ENCODE measurements at places on chromosomes 3 and 15. TPM values are rescaled to one million over a fixed set of nuclear protein-coding genes. Genes with fewer than 3 reads are reported as not detected.

The SV2B gene
- total RNA-seq: 2.4 TPM

The ADAMTSL3 gene
- total RNA-seq: 1.7 TPM

The EPHA6 gene
- 0.98 TPM for total RNA-seq

The SLC22A13 gene
- total RNA-seq: not detected

The LRTM1 gene
- total RNA-seq: not detected

The PLA1A gene
- 3.3 TPM for total RNA-seq

The ZBED2 gene
- not detected for total RNA-seq

The POPDC2 gene
- 2.3 TPM for total RNA-seq

The MNS1 gene
- 1.8 TPM for total RNA-seq

The ELP6 gene
- 17.8 TPM for total RNA-seq

The GRAMD2A gene
- not detected for total RNA-seq

The KLF15 gene
- 93.6 TPM for total RNA-seq

The EXD1 gene
- total RNA-seq: not detected

The STRIT1 gene
- total RNA-seq: not detected

The MAP4 gene
- total RNA-seq: 117 TPM

The AHSG gene
- not detected for total RNA-seq

The RYR3 gene
- 1.9 TPM for total RNA-seq

The CHL1 gene
- total RNA-seq: 173 TPM

The SLC15A2 gene
- total RNA-seq: 3.7 TPM

The DAPK2 gene
- 70.0 TPM for total RNA-seq

The VEPH1 gene
- 11.9 TPM for total RNA-seq

The CD200R1 gene
- total RNA-seq: 6.8 TPM

The UBR1 gene
- total RNA-seq: 57.4 TPM

The PLA2G4D gene
- not detected for total RNA-seq

The PAQR5 gene
- total RNA-seq: 2.6 TPM

The MASP1 gene
- 1.5 TPM for total RNA-seq

The C3orf85 gene
- total RNA-seq: not detected

The GPR171 gene
- total RNA-seq: 6.5 TPM

The TRAT1 gene
- total RNA-seq: 0.66 TPM

The XXYLT1 gene
- 11.1 TPM for total RNA-seq

The GUCA1C gene
- not detected for total RNA-seq

The C2CD4B gene
- 1.1 TPM for total RNA-seq

The INSYN1 gene
- 4.7 TPM for total RNA-seq

The WNT5A gene
- 0.51 TPM for total RNA-seq

The IL20RB gene
- 3.5 TPM for total RNA-seq

The RPS27L gene
- total RNA-seq: 90.8 TPM

The XCR1 gene
- not detected for total RNA-seq

The ZNF660 gene
- 3.5 TPM for total RNA-seq

The FANCD2OS gene
- not detected for total RNA-seq

The PRSS50 gene
- not detected for total RNA-seq

The COLQ gene
- total RNA-seq: 4.6 TPM

The MAPKAPK3 gene
- total RNA-seq: 26.9 TPM

The SLC26A6 gene
- 17.6 TPM for total RNA-seq

The VPS33B gene
- 4.9 TPM for total RNA-seq

The FOXL2NB gene
- not detected for total RNA-seq

The TAGLN3 gene
- total RNA-seq: not detected

The RFTN1 gene
- 116 TPM for total RNA-seq

The BOC gene
- 46.5 TPM for total RNA-seq

The UNC45A gene
- 68.2 TPM for total RNA-seq

The CLDN11 gene
- total RNA-seq: 8.8 TPM

The FLNB gene
- total RNA-seq: 73.2 TPM

The OIP5 gene
- total RNA-seq: not detected
